ENCODE measurements at places on chromosomes 16 and 17.

GRCh38 chr17:30230596-30231125 is 4.8 kb downstream of the SLC6A4 start:
- DNase-seq: no peak

DNA sequence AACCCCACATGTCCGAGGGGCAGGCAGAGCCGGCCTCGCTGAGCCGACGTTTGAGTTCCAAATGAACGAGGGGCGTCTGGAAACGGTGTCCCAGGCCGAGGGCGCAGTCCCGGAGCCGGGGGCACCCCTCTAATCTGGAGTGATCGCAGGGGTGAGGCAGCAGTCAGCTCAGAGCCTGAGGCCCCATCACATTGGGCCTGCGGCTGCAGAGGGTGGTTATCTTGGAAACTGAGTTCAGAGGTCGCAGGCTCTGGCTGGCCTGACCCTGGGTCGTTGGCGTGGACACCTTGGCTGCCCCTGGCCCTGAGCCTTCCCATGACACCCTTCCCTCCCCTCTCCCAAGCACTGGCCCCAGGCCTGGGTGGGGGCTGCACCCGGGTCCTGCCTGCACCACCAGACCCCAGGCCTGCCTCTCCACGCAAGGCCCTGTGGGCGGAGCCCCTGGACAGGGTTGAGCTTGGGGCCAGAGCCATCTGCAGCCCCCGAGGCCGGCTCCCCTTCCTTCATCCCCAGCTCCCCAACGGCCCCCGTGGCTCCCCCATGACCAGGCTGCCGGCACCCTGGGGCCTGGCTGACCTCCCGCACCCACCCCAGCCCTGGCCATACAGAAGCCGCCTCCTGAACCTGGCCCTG is 45.6 kb downstream of the ZFPM1 start:
- no peak for DNase-seq

- no peak for DNase-seq
Observed at GRCh38 chr17:76843703-76844484, 24.3 kb upstream of the MGAT5B start.

DNA sequence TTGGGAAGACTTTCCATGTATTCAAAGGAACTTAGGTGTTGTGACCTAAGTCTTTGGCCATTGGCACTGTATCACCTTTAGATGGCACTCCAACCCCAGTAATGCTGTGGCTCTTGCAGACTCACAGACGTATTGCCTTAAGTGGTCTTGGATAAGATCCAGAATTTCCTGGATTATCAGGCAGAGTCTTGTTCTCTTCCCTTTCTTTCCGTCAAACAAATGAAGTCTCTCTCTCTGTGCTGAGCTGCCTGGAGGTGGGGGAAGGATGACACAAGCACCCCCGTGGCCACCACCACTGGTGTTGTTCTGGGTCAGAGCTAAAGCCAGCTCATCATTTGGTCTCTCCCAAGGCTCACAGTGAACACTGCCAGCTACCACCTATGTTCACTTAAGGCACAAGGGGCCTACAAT is 789.9 kb upstream of the KIF2B start:
- DNase-seq: no peak

DNA sequence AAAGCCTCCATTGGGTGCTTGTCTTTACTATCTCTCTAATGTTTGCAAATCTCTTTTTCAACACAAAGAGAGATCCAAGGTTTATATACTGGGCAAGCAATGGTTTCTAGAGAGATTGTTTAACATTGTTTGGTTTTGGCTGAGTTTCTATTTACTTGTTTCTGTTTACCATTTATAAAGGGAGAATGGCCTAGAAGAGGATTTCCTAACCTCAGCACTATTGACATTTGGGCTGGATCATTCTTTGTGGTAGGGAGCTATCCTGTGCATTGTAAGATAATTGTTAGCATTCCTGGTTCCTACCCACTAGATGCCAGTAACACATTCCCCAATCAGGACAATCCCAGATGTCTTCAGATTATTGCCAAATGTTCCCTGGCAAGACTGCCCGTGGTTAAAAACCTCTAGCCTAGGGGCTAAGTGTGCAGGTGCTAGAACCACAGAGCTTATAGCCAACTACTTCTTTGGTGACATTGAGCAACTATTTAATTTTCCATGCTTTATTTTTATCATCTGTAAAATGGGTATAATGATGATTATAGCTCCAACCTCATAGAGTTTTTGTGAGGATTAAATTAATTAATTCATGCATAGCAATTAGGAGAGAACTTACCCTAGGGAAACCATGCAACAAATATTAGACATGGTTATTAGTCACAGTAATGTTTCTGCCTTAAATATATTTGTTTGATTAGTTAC is 413.9 kb upstream of the MAF start:
- DNase-seq: no peak

- no peak for DNase-seq
Observed at GRCh38 chr16:17299790-17300189, 171.0 kb downstream of the XYLT1 start.

DNA sequence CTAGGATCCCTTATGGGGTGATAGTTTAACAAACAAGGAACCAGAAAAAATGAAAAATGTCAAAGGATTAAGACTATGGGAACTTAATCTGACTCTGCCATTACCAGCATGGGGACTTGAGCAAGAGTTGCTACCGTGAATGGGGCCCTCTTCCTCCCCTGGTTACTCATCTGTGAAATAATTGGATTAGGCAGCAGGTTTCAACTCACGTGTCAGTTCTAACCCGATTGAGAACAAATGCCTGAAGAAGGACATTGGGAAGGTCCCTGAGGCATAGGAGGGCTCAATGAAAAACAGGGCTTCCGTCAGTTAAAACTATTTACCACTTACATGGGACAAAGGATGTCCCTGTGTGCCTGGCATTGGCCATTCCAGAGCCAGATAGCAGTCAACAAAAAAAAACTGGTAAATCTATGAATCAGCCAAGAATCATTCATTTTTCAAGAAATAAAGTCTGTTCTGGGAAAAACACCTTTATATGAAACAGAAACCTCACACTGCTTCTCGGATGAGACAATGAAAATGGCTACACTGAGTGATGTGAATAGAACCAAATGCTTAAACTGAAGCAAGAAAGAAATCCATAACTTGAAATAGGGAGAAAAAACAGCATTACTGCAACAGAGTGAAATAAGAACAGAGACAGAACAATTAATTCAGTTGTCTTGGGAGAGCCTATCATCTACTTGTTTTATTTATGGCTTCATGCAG is 104.3 kb downstream of the ADAMTS18 start:
- no peak for DNase-seq

Data from stimulated activated CD8-positive, alpha-beta memory T cell treated with anti-CD3 and anti-CD28 coated beads, Interleukin-4, amount 100 ng/mL, for 48 hours (primary cell).